ENCODE measurements at places on chromosomes 3 and 15. TPM values are rescaled to one million over a fixed set of nuclear protein-coding genes. Genes with fewer than 3 reads are reported as not detected.
A peak's percentile ranks its signal among the peaks of the same experiment; 100 is the strongest.

- no peak overlapping the region for H3K27ac ChIP-seq
- no peak overlapping the region for H3K4me3 ChIP-seq
- H3K36me3 ChIP-seq, result no peaks in the 10 kb centered on the region
- H3K27me3 ChIP-seq, result no peaks in the 10 kb centered on the region
Measured at GRCh38 chr3:8460815-8461456, 40.7 kb upstream of the LMCD1 start.

GRCh38 chr3:134299185-134299887 lies 48.7 kb upstream of the RYK start:
- H3K4me1 ChIP-seq, result no peaks in the 10 kb centered on the region
- H3K27ac ChIP-seq, result peak overlapping the region; percentile 41
- no peak overlapping the region for H3K4me3 ChIP-seq

GRCh38 chr3:112889357-112889756 lies 42.7 kb upstream of the CD200R1L start:
- H3K4me1 ChIP-seq, result no peaks in the 10 kb centered on the region
- no peaks in the 10 kb centered on the region for H3K36me3 ChIP-seq
- H3K4me3 ChIP-seq, result no peak overlapping the region
- DNase-seq, result no peak

- peaks cover 2% of the 10 kb centered on the region for H3K4me1 ChIP-seq
- no peak overlapping the region for H3K4me3 ChIP-seq
- DNase-seq, result no peak
- no peaks in the 10 kb centered on the region for H3K27me3 ChIP-seq
- H3K36me3 ChIP-seq, result no peaks in the 10 kb centered on the region
Measured at GRCh38 chr15:66646308-66646707, 55.7 kb upstream of the SMAD6 start.

Gene PPM1M
- polyA plus RNA-seq, result 8.4 TPM
